ENCODE measurements at places on chromosomes 13 and 19.

- no peak for DNase-seq
These were observed 11.3 kb downstream of the IQCN start for GRCh38 chr19:18262917-18263316.

GRCh38 chr19:55519451-55520311 lies 17.3 kb downstream of the SBK2 start:
- DNase-seq: no peak

- no peak for DNase-seq
These were observed 8.2 kb upstream of the LATS2 start for GRCh38 chr13:21069561-21070004.

GRCh38 chr19:7492558-7492957 lies 3.7 kb upstream of the PEX11G start:
- no peak for DNase-seq

DNA sequence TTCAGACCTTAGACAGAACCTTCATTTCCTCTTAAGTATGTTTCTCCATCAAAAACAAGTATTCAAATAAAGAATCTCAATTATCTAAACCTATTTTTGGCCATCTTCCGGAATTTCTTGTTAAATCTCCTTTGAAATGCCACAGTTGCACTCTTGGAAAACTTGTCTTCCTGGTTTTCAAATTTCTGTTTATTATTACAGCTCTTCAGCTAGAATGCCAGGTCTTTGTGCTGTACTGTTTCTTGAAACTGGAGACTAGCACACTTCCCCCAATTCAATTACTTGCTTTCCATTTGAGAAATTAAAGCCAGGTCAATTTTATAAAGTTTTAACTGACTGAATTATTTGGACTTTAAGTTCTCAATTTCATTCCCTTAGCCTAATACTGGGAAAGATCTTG lies 10.2 kb downstream of the KCNRG start:
- DNase-seq: no peak

DNA sequence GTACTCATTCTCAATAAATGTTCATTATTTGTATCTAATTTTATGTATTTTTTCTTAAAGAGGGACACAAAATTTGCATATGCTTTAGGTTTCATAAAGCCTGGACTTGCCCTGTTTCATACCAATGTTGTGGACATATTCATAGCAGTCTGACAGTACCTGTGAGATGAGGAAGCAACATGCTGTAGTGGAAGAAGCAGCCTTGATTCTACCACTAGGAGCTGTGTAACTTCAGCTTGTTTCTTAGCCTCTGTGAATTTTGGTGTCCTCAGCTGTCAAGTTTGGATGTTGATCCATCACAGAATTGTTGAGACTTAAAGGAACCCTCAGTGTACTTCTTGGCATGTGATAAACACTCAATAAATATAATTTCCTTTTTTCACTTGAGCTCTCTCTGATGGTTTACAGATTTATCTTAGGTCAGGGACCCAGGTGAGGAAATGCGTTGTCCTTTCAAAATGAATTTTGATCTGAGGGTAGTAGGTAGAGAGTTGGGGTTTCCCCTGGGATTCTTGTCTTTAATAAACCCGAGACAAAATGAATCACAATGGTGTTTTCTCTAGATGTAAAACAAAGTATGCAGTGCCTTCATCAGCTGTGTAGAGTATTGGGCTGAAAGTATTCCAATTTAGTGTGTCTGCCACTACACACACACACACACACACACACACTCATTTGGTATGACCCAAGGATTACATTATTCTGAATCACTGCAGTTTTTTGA lies 152.1 kb downstream of the KCNRG start:
- DNase-seq: no peak

GRCh38 chr19:20423381-20424197 lies 142.0 kb downstream of the ZNF737 start:
- DNase-seq: peak; percentile 12
